ENCODE measurements at places on chromosomes 4 and X. TPM values are rescaled to one million over a fixed set of nuclear protein-coding genes. Genes with fewer than 3 reads are reported as not detected.

Gene FDCSP
- total RNA-seq: not detected

Gene SPANXN4
- total RNA-seq: not detected

Gene CLDN22
- not detected for total RNA-seq

Gene XG
- under 0.01 TPM for total RNA-seq

Gene IL21
- not detected for total RNA-seq
